ENCODE measurements at places on chromosomes 7 and 10.

DNA sequence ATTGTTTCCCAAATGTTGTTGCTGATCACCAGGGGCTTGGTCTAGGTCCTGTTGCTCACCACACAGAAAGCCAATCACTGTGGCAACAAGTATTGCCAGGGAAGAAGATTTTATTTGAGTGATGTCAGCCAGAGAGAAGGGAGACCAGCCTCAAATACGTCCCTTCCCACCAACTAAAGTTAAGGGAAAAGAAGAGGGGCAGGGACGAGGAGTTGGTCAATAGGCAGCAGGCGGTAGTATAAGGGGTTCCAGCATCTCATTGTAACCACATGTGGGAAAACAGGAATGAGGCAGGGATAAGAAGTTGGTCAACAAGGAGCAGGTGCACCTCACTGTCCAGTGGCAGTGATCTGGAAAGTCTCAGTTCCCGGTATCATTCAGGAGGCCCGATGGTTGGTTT, 138.9 kb upstream of the KCNMA1 start:
- H3K36me3 ChIP-seq: no peaks in the 10 kb centered on the region
- no peaks in the 10 kb centered on the region for H3K27me3 ChIP-seq
- DNase-seq: no peak
- H3K4me3 ChIP-seq: no peak overlapping the region

DNA sequence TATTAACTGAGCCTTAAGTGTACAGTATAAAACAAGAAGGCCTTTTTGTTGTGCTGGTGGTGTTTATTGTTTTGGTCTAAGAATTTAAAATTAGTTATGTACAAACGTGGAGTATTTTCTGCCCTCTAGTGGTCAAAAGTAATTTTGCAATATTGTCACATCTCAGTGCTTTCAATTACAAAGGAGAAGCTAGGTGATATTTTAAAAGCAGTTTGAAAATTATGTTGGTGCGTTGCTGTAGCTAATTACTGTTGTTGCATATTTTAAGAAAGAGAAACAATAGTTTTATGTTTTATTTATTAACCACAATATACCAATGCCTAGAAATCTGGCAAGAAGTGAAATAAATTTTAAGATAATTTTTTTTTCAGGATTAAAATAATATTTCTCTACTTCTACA, 11.4 kb downstream of the NPVF start:
- no peaks in the 10 kb centered on the region for H3K36me3 ChIP-seq
- H3K4me3 ChIP-seq: no peak overlapping the region
- no peak overlapping the region for H3K27ac ChIP-seq
- no peaks in the 10 kb centered on the region for H3K4me1 ChIP-seq
- no peaks in the 10 kb centered on the region for H3K27me3 ChIP-seq

- H3K36me3 ChIP-seq: no peaks in the 10 kb centered on the region
- no peak overlapping the region for H3K4me3 ChIP-seq
- no peak for DNase-seq
- 0 out of 2 replicates have a peak, but pooled peaks cover 1% of the 10 kb centered on the region for H3K27me3 ChIP-seq
Measured at GRCh38 chr7:27897001-27897400, 157.0 kb downstream of the TAX1BP1 start.

DNA sequence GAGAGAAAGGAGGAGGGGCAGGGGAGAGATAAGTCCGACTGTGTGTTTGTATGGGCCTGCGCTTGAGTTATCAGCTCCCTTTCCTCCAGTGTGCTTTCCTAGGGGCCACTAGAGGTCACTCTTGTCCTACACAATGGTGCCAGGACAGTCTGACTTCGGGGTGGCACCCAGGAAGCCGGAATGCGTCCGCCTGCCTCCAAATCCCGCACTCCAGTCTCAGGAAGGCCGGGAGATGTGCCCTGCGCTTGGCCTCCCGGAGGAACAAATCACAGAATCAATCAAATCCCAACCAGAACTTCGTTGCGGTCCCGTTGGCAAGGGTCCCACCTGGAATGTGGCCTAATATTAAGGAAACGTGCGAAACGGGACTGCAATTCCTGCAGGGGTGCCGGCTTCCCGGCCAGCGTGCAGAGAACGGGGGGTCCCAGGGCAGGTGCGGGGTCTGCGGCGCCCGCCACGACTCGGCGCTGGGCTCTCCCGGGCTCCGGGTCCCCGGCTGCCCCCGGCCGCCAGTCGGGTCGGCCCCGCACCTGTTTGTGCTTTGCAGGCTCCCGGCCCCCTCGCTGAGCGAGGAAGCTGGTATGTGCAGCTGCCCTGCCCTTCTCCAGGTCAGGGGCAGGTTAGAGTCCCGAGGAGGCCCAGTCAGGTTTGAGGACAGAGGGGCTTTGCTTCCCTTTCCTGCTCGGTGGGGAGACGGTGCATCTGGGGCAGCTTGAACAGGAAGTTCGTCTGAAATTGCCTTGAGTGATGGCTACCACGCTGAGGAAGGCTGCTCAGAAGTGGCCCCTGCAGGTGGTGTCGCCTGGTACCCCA, 21.0 kb upstream of the HPS1 start:
- H3K27ac ChIP-seq: no peak overlapping the region
- no peaks in the 10 kb centered on the region for H3K4me1 ChIP-seq
- H3K27me3 ChIP-seq: peaks cover 5% of the 10 kb centered on the region
- H3K36me3 ChIP-seq: no peaks in the 10 kb centered on the region

- DNase-seq: no peak
- H3K4me1 ChIP-seq: no peaks in the 10 kb centered on the region
- H3K4me3 ChIP-seq: no peak overlapping the region
- peaks cover 16% of the 10 kb centered on the region for H3K27me3 ChIP-seq
- no peak overlapping the region for H3K27ac ChIP-seq
Measured at GRCh38 chr10:124446830-124447750, 2.7 kb downstream of the NKX1-2 start.

GRCh38 chr7:142389544-142389943, 131.7 kb upstream of the PRSS58 start:
- no peaks in the 10 kb centered on the region for H3K4me1 ChIP-seq
- DNase-seq: no peak
- H3K27me3 ChIP-seq: no peaks in the 10 kb centered on the region
- H3K36me3 ChIP-seq: no peaks in the 10 kb centered on the region
- no peak overlapping the region for H3K4me3 ChIP-seq

GRCh38 chr7:11533229-11533820, 298.7 kb downstream of the THSD7A start:
- DNase-seq: no peak
- H3K4me3 ChIP-seq: no peak overlapping the region
- no peak overlapping the region for H3K27ac ChIP-seq
- no peaks in the 10 kb centered on the region for H3K36me3 ChIP-seq
- no peaks in the 10 kb centered on the region for H3K4me1 ChIP-seq

DNA sequence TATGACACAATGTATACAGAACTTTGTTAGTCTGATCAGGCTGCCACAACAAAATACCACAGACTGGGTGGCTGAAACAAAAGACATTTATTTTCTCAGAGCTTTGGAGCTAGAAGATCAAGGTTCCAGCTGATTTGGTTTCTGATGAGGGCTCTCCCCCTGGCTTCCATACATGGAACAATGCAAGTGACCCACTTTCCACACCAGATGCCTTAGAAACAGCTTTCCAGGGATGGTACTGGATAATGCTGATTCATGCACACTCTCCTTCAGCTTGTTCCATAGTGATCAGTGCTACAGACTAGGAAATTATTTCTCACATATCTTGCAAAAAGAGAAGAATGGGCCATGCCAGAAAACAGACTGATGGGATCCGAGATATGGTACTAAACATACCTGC, 1274.9 kb upstream of the SORCS1 start:
- H3K27ac ChIP-seq: no peak overlapping the region
- H3K27me3 ChIP-seq: no peaks in the 10 kb centered on the region
- no peaks in the 10 kb centered on the region for H3K4me1 ChIP-seq
- H3K36me3 ChIP-seq: no peaks in the 10 kb centered on the region
- H3K4me3 ChIP-seq: no peak overlapping the region
